ENCODE measurements at places on chromosomes 7 and 10. TPM values are rescaled to one million over a fixed set of nuclear protein-coding genes. Genes with fewer than 3 reads are reported as not detected.
A peak's percentile ranks its signal among the peaks of the same experiment; 100 is the strongest.

HOXA5 gene
- total RNA-seq = not detected

DNA sequence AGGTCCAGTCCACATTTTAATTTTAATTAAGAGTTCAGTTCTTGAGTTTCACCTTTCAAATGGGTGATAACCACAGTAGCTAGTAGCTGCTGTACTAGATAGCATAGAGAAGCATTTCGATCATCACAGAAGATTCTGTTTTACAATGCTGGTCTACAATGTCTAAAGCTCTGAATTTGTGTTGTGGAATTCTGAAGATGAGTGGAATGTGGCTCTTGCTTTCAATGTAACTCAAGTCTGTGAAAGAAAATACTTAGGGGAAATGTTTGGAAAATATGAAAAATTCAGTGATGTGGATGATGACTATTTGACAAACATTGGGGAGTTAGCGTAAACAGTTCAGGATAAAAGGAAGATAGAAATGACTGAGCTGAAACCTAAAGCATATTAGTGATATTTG is 139.4 kb downstream of the GNAT3 start:
- DNase-seq = peak; percentile 4

- no peak for DNase-seq
Measured at GRCh38 chr10:19054289-19054835, 5.8 kb downstream of the MALRD1 start.

CALML3 gene
- not detected for total RNA-seq

TACR2 gene
- 0.54 TPM for total RNA-seq

PNLIP gene
- total RNA-seq = not detected

GRCh38 chr10:13631594-13631993 is 44.8 kb downstream of the PRPF18 start:
- DNase-seq = no peak

ASB10 gene
- total RNA-seq = not detected

DNA sequence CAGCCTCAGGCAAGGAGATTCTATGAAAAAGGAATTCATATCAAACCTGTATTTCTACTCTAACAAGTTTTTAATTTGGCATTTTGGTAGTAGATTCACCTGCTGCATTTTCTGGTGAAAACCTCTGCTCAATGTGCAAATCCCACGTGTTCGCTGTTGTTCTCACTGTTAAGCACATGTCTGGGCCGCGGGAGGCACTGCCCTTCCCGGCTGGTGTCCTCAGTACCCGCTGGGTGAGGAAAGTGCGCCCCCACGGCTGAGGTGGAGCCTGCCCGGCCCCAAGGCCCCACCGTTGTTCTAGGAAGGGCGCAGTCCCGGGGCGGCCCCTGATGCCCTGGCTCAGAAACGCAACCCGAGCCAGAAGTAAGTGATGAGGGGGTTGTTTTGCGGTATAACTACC is 193.4 kb upstream of the VWC2 start:
- DNase-seq = peak; percentile 73

TET1 gene
- total RNA-seq = 82.5 TPM

RAMP3 gene
- total RNA-seq = 0.35 TPM

IMMP2L gene
- 7.3 TPM for total RNA-seq

FKBP9 gene
- 13.0 TPM for total RNA-seq

ZNHIT1 gene
- 61.9 TPM for total RNA-seq

ZNF503 gene
- not detected for total RNA-seq

DNA sequence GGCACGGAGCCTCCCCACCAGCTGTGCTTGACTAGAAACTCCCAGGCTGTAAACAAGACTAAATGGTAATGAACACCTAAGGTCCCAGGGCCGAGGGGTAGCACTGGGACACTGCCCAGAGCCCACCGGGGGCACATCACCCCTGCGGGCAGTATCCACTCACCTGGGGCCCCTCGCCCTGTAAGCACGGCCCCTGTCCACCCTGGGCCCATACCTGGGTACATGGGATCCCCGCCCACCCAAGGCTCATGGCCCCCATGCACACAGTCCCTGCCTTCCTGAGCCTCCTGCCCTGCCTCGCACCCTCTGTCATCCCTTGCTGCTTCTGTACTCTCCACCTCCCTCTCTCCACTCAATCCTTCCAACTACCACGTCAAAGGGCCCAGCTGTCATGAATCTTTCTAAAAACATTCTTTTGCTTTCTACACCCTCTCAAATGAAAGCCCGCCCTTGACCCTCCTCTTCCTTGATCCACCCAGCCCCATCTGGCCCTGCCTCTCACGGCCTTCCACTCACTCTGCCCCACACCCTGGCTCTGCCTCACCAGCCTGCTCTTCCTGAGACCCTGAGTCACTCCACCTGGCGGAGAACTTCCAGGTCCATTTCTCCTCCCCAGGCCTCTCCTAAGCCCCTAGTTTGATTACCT is 173.1 kb downstream of the PARD3 start:
- no peak for DNase-seq

DNA sequence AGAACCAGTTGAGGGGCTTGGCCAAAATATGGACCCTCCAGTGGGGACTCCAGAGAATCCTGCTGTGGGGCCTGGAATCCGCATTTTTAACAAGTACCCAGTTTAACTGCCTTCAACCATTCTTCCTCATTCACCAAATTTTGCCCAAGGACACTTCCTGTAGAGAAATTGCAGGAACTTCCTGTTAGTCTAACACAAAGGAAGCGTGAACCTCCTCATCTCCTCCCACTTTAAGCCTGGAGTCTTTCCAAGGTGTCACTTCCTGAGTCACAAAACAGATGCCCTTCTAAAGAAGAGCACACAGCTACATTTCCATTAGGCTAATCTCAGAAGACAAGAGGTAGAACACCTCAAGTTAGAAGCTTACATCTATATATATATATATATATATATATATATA is 188.4 kb downstream of the PPP1R17 start:
- no peak for DNase-seq

TNS3 gene
- 20.6 TPM for total RNA-seq

- DNase-seq = no peak
Measured at GRCh38 chr10:103451091-103451813, 918 bp downstream of the CALHM2 start.

DNA sequence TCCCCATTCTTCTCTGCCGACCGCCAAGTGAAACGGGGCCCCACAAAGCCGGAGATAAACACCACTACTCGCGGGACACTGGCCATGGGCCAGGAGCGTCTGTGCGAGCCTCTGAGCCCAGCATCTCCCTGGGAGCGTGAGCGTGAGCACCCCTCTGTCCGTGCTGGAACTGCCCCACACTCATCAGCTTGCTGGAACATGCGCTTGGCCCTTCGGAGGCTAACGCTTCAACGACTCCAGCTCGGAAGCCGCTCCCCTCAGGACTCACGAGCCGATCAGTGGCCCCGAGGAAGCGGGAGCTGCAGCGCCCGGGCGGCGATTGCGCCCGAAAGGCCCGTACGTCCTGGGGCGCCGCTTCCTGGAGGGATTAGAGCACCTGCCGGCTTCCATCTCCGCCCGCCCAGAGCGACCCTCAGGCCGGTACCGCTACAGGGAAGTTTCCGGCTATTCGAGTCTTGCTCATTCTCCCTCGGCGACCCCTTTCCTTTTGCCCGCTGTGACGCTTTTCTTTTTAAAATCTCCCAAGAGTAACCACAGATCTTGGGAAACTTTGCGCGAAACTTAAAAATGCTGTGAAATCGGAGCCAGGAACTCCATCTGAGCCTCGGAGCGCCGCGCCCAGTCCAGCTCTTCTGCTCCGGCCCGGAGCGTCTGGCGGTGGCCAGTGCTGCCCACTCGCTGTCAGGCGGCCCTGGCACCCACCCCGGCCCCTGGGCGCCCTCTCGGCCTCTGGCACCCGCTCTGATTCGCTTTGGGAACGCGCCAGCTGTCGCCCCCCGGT is 1.0 kb downstream of the TLL2 start:
- peak; percentile 81 for DNase-seq

NYAP1 gene
- total RNA-seq = 4.9 TPM

GRCh38 chr10:122665329-122665860 is 34.3 kb downstream of the C10orf120 start:
- no peak for DNase-seq

DNA sequence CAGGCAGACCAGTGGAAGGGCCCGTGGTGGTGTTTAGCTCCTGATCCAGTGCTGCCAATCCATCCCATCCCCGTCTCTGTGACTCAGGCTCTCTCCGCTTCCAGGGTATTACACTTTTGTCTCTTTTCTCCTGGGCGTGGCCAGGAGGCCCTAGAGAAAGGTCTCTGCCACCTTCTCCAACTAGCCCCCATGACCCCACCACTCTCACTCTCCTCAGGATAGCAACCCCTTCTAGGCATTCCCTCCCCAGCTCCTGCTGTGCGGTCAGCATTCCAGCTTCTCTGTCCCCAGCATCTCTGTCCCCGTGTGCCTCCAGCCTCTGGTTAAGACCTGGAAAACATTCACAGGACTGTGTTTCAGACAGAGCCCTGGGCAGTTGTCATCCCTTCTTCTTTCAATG is 36.2 kb upstream of the R3HCC1L start:
- DNase-seq = no peak

DNA sequence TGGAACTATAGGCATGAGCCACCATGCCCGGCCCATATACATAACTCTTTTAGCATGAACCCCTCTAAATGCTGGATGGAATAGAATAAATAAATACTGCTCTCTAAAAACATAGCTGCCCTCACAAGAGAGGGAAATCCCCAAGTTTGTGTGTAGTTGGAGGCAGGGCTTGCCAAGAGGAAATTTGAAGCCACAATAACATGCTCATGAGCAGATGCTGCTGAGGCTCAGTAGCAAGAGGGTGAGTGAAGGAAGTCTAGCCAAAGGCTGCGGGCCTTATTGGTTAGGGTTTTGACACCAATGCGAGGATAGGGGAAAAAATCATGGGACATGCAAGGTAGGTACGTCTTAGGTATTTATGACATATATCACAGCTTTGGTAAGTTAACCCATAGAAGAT is 17.3 kb downstream of the TPK1 start:
- DNase-seq = no peak

GRCh38 chr10:56085406-56086122 is 275.5 kb downstream of the ZWINT start:
- no peak for DNase-seq

DNA sequence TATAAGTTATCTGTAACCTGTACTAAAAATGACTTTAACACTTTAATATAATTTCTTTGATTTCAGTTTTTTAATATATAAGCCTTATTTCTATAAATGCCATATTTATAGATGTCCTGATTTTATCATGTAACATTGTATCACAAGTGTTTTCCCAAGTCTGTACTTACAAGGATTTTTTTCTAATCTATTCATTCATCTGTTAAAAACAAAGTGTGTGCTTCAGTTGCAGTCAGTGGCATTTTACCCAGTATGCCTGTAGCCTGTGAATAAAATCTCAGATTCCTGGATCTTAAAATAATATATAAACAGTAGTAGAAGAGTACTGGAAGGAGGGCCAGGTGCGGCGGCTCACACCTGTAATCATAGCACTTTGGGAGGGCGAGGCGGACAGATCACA is 17.4 kb downstream of the PRKRIP1 start:
- no peak for DNase-seq

- no peak for DNase-seq
Measured at GRCh38 chr7:67653856-67654454, 657.3 kb downstream of the TYW1 start.

AEBP1 gene
- total RNA-seq = 42.0 TPM

DNA sequence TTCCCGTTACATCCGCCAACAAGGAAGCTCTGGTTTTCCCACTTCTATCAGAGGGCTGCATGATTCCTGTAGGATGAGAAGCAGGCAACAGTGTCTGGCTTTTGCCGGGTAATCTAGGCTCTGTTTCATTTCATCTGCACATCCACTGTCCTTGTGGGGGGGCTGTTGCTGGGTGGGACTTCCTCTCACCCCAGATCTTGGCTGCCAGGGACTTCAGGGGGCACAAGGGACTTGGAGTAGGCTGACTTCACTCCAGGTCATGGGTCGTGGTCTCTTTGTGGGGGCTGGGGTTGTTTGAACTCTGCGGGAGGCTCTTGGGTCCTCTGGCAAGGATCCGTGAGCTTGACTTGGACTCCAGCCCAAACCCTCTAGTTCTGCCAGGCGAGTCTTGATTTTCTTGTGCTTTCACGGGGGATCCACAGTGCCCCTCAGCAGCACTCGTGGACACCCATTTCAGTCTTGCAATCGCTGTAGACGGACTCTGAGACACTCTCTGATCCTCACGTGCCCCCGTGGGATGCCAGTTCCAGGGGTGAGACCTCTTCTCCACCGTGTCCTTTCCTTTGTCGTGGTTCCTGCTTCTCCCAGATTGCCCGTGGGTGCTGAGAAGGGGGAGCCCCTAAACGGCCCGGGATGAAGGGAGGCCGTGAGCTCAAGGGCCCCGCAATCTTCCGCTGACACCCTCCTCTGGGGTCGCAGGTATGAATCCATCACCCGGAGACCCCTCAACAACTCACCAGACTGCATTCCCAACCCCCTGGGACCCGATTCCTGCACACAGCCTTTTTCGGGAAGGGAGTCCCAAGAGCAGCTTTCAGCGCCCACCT is 21.4 kb upstream of the ZNF273 start:
- no peak for DNase-seq

Measured in GM23338 (cell line).